ENCODE measurements at places on chromosomes 11 and 22.

- DNase-seq: peak; percentile 74
Observed at GRCh38 chr11:47918882-47919495, 61.4 kb upstream of the PTPRJ start.

GRCh38 chr11:122781378-122782195 is 56.7 kb upstream of the CRTAM start:
- DNase-seq: peak; percentile 89

- no peak for DNase-seq
Observed at GRCh38 chr11:35751664-35752061, 89.1 kb downstream of the TRIM44 start.

DNA sequence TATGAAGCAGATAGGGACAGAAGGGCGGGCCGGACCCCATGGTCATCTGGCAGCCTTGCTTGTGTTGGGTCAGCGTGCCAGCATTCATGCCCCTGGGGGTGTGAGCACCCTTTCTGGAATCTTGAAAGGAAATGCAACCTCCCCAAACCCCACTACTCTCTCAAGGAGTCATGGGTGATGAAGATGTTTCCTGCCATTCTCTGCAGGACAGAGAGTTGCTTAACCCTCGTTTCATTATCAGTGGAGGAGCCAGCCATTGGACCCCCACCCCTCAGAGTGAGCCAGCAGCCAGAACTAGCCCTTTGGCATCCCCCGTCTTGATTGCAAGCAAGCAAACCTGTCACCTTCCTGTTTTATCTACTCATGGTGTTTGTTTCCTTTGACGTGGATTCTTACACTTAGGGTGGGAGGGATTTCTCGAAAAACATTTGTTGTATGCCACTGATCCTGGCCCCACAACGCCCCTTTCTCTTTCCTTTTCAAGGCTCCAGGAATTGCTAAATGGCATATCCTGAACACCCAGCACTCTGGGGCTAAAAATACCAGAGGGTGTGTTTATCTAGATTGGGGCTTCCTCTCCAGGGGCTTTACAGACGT is 258.3 kb downstream of the ETS1 start:
- peak; percentile 47 for DNase-seq
